ENCODE measurements at places on chromosomes 11 and 22. TPM values are rescaled to one million over a fixed set of nuclear protein-coding genes. Genes with fewer than 3 reads are reported as not detected.
A peak's percentile ranks its signal among the peaks of the same experiment; 100 is the strongest.

DNA sequence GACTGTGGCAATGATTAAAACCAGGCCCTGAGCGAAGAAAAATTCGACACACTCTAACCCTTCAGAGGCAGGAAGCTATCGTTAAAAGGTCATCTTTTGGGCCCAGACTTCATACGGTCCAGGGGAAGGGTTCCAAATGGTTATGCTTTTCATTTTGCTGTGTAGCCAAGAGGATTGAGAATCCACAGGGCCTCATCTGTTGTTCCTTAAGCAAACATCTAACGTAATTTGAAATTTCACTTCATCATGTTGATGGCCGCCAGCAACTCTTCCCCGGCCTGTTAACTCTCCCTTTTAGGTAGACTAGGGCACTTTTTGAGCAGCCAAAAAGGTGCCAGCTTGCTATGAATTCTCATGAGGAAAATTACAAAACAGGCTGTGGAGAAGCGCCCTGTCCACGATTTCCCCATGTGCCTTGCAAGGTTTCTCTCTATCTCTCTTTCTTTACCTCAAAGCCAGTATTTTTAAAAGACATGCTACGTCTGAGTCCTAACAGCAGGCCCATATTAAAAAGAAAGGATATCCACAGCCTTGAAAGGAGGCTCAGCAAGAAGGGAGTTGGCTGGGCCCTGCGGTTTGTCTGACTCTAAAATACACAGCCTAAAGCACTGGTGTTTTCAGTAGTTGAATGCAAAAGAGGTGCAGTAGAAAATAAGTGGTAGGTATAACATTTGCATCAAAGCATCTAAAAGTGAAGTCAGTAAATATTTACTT is 356.3 kb upstream of the NARS2 start:
- no peak for DNase-seq

DNA sequence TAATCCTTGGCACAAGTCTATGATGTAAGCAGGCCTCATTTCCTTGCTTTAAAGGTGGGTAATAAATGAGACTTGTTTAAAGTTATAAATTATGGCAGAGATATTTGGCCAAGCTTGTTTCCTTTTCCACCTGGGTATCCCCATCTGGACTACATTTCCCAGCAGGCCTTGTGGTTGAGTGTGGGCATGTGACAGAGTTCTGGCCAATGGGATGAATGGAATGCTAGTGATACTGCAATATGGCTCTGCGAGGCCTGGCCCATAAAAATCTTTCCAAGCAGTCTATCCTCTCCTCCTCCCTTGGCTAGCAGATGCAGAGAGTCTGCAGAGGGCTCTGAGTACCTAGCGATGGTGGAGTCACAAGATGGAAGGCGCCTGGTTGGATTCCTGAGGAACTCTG is 102.5 kb downstream of the TIMP3 start:
- DNase-seq = no peak

- DNase-seq = no peak
Measured at GRCh38 chr22:31229402-31230079, 17.4 kb downstream of the LIMK2 start.

GRCh38 chr11:2298795-2299761 is 2.6 kb downstream of the C11orf21 start:
- peak; percentile 45 for DNase-seq

- DNase-seq = no peak
Measured at GRCh38 chr11:4060182-4060923, 34.2 kb upstream of the RRM1 start.

DNA sequence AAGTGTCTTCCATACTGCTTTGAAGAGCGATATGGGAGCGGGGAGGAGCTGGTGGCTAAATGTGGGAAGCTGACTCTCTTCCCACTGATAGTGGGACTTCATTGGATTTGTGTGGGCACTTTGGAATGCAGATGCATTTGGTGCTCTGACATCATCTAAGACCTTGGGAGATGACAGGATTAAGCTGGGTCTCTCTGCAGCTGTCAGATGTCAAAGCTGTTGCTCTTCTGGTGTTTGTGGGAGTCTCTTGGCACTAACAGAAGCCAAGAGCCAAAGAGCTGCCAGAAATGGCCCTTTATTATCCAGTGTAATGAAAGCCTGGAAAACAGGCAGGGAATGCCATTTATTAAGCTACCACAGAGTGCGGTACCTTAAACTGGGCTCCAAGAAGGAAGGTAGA is 20.6 kb downstream of the GRAMD1B start:
- DNase-seq = no peak

DNA sequence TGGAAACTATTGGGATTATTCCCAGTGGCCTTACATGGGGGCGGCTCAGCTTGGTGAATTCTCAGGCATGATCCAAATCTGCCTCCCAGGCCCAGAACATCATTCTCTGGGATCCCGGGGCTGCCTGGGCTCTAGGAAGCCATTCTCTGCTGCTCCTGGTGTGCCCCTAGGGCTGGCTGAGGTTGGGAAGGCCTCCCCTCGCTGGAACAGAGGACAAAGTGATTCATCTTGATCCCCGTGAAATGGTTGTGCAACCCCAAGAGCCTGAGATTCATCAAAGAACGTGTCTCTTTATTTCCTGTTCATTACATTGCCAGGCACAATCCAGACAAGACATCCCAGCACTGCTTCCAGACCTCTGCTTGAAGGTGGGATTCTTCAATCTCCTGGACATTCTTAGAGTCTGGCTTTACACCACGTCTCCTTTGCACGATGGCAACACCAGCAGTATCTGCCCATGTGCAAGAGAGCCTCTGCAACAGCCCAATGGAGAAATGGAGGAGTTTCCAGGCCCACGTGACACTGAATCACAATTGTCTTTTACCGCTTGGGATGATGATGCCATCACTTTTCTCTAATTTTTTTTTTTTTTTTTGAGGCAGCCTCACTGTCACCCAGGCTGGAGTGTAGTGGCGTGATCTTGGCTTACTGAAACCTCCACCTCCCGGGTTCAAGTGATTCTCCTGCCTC is 52.3 kb downstream of the TST start:
- no peak for DNase-seq

GRCh38 chr11:45688472-45689033 is 23.1 kb upstream of the CHST1 start:
- no peak for DNase-seq

DNA sequence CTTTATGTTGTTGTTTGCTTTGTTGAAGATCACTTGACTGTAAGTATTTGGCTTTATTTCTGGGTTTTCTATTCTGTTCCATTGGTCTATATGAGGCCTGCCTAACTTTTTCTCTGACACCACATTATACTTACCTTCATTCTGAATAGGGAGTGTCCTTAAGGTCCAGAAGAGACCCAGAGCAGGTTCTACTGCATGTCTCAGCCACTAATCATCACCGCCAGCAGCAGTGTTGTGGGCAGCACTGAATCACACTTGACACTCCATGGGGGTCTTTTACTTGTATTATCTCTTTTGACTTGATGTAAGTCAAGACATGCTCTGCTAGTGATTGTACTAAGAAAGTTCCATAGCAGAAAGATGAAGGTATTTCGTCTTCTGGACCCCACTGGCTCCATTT is 274.9 kb downstream of the TENM4 start:
- no peak for DNase-seq

- DNase-seq = no peak
Measured at GRCh38 chr11:109984634-109985289, 108.4 kb upstream of the ZC3H12C start.

The TPBGL gene
- total RNA-seq = 0.31 TPM

The OR56A1 gene
- total RNA-seq = not detected

The CD6 gene
- total RNA-seq = 793 TPM

The ZNF280A gene
- total RNA-seq = not detected

The CARNS1 gene
- total RNA-seq = 11.2 TPM

The WT1 gene
- total RNA-seq = not detected

The NPTXR gene
- 3.1 TPM for total RNA-seq

All from CD8-positive, alpha-beta T cell (primary cell).